Suprapubic skin (tissue), 4 donors: ENCODE measurements at places on chromosomes 2 and 18. TPM values are rescaled to one million over a fixed set of nuclear protein-coding genes. Genes with fewer than 3 reads are reported as not detected.

GRCh38 chr2:45935791-45936622, 284.5 kb downstream of the PRKCE start:
- H3K36me3 ChIP-seq, result no peaks in the 10 kb centered on the region
- peak overlapping the region; percentile 63 for H3K27ac ChIP-seq
- DNase-seq, result peak; percentile 98
- peaks cover 32% of the 10 kb centered on the region for H3K4me1 ChIP-seq
- no peaks in the 10 kb centered on the region for H3K27me3 ChIP-seq

- H3K27me3 ChIP-seq, result no peaks in the 10 kb centered on the region
- no peak overlapping the region for H3K27ac ChIP-seq
- H3K36me3 ChIP-seq, result no peaks in the 10 kb centered on the region
- no peak overlapping the region for H3K4me3 ChIP-seq
Observed at GRCh38 chr2:219985017-219985416, 357.6 kb downstream of the SLC4A3 start.

The SPHKAP gene
- not detected for total RNA-seq

The SLC25A52 gene
- total RNA-seq, result not detected

GRCh38 chr18:25658476-25658875, 306.5 kb upstream of the ZNF521 start:
- no peaks in the 10 kb centered on the region for H3K36me3 ChIP-seq
- no peaks in the 10 kb centered on the region for H3K27me3 ChIP-seq
- H3K4me3 ChIP-seq, result no peak overlapping the region

GRCh38 chr18:58893388-58894099, 28.9 kb downstream of the ZNF532 start:
- H3K4me3 ChIP-seq, result no peak overlapping the region
- no peak overlapping the region for H3K27ac ChIP-seq
- peaks cover 5% of the 10 kb centered on the region for H3K36me3 ChIP-seq

The COL5A2 gene
- 14.1 TPM for total RNA-seq

DNA sequence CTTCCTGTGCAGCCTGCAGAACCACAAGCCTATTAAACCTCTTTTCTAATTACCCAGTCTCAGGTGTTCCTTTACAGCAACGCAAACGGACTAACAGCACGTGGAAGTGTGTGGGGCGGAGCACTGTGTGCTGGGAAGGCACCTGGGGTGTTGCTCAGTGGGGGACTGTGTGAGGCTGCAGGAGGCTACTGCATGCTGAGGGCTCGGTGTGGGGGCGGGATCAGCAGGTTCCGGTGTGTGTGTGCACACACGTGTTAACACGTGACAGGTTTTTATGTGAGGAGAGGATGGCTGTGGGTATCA, 58.9 kb downstream of the ANKMY1 start:
- H3K36me3 ChIP-seq, result peaks cover 25% of the 10 kb centered on the region
- H3K27me3 ChIP-seq, result no peaks in the 10 kb centered on the region
- H3K27ac ChIP-seq, result no peak overlapping the region
- H3K4me1 ChIP-seq, result no peaks in the 10 kb centered on the region

The CCDC141 gene
- 0.08 TPM for total RNA-seq

- H3K4me3 ChIP-seq, result no peak overlapping the region
- H3K27me3 ChIP-seq, result no peaks in the 10 kb centered on the region
- H3K4me1 ChIP-seq, result peaks cover 85% of the 10 kb centered on the region
- DNase-seq, result no peak
- peaks cover 8% of the 10 kb centered on the region for H3K36me3 ChIP-seq
Observed at GRCh38 chr2:20208476-20208859, 16.5 kb downstream of the SDC1 start.

DNA sequence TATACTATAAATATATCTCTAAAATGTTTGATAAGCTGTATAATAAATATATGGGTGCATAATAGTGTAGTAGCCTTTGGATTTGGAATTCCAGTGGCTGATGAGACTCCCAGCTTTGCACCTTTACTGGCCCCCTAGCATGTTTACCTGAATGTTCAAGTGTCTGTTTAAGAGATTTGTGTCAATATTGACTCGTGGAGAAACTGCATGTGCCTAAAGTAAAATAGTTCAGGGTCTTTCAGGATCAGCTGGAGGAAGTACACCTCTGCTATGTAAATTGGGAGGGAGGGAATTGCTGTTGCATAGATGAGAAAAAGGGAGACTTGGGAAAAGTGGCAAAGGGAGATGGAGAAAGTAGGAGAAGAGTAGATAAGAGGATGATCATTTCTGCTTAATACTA, 23.9 kb downstream of the ME2 start:
- H3K4me1 ChIP-seq, result no peaks in the 10 kb centered on the region
- H3K4me3 ChIP-seq, result no peak overlapping the region
- no peaks in the 10 kb centered on the region for H3K27me3 ChIP-seq
- no peak overlapping the region for H3K27ac ChIP-seq

The RPIA gene
- 9.8 TPM for total RNA-seq

The VIT gene
- total RNA-seq, result 9.1 TPM

DNA sequence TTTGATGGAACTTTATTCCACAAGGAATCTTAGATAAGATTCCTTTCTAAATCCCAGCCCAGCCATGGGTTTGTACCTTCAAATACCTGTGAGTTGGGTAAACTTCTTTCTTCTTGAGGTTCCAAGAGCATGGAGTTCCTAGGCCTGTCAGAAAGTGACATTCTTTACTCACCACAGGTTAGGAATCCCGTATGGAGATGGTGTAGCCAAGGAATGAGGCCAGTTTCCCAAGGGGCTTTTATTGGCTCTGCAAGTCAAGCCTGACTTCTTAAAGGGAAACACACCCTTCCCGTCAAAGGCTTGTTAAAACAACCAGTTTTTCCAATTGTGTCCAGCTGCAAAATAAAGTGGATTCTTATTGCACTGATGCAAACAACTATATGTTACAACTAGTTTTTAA, 45.8 kb downstream of the STK17B start:
- H3K27ac ChIP-seq, result no peak overlapping the region
- H3K4me3 ChIP-seq, result no peak overlapping the region
- no peaks in the 10 kb centered on the region for H3K27me3 ChIP-seq
- no peak for DNase-seq

DNA sequence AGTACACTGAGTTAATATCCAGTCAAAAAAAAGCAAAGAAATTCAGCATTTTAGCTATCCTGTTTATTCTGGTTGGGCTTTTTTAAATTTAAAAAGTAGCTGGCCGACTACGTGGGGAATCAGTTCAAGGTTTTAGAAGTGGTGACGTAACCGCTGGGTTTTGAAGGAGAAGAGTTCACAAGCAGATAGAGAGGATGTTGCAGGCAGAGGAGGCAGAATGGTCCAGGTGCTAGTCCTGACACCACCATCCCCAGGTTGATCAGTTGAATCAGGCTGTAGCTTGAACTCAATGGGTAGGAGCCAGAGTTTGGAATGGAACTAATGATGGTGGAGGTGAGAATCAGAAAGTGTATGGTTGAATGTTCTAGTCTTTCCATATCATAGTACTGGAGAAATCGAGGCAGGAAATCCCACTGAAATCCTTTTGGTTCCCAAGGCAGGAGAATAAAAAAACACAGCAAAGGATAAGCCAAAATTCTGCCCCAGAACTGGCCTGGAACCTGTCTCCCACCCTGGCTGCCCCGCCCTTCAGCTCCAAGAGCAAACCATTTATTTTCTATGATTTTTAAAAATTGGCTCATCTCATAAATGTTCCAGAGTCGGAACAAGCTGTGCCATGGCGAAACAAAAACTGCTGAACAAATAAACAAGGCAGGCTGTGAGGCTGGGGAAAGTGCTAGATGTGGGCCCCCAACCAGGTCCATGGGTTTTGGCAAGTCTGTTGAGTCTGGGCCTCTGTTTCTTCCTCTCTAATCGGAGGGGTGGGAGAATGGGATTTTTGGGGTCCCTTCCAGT, 44.0 kb downstream of the SLC4A1AP start:
- H3K4me1 ChIP-seq, result peaks cover 56% of the 10 kb centered on the region
- no peaks in the 10 kb centered on the region for H3K27me3 ChIP-seq
- peak overlapping the region; percentile 90 for H3K27ac ChIP-seq

GRCh38 chr2:45901468-45902032, 250.1 kb downstream of the PRKCE start:
- no peak overlapping the region for H3K27ac ChIP-seq
- no peaks in the 10 kb centered on the region for H3K27me3 ChIP-seq
- no peaks in the 10 kb centered on the region for H3K36me3 ChIP-seq

- H3K4me1 ChIP-seq, result no peaks in the 10 kb centered on the region
- no peak overlapping the region for H3K4me3 ChIP-seq
Observed at GRCh38 chr2:229244975-229245374, 26.1 kb downstream of the PID1 start.

The FIGN gene
- 1.6 TPM for total RNA-seq

The REG3A gene
- not detected for total RNA-seq

DNA sequence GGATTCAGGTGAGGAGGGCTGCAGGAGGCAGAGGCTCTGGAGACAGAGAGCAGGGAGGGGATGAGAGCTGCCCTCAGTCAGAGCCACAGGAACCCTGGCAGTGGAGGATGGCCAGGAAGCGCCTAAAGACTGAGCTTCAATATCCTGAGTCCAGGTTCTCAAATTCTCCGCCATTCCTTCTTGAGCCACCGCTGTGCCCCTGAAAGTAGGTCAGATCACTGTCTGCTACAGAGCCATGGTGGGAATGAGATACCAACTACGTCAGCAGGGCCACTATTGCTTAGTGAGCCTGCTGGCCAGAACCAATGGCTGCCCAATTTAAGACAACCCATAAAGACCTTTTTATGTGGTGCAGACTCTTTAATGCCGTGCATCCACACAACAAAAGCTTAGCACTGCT, 155.5 kb downstream of the CTIF start:
- no peak overlapping the region for H3K27ac ChIP-seq
- H3K4me1 ChIP-seq, result no peaks in the 10 kb centered on the region
- H3K36me3 ChIP-seq, result no peaks in the 10 kb centered on the region
- no peak for DNase-seq
- no peaks in the 10 kb centered on the region for H3K27me3 ChIP-seq

The PROC gene
- total RNA-seq, result not detected

DNA sequence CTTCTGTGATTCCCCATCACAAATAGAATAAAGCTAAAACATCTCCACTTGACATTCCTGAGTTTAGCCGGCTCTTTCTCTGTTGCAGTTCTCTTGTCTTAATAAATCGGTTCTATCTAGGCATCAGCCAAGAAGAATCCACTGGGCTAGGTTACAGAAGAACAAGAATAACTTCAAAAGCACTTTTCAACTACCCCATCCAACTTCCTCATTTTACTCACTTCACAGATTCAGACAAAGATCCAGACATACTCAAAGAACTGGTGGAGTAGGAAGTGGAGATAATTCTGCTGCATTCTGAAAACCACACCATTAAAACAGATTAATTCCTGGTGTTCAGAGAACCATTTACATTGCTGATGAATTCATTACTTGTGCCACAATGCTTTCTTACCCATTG, 9.6 kb upstream of the ALPK2 start:
- H3K4me1 ChIP-seq, result peaks cover 6% of the 10 kb centered on the region
- no peaks in the 10 kb centered on the region for H3K36me3 ChIP-seq
- H3K27me3 ChIP-seq, result no peaks in the 10 kb centered on the region
- DNase-seq, result no peak

DNA sequence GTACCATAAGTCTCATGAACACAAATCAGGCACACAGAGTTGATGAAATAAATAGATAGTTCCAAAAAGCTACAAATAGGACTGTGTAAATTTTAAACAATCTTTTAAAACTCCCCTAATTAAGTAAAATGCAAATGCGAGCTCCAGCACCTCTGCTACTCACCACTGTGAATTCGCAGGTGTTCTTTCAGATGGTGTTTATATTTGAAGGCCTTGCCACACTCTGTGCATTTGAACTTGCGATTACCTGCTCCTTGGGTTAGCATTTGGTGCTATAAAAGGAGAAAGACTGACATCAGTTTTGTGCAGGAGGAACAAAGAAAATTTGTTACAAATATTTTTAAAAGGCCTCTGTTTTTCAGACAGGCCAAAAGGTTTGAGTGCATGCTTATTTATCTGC, 118.9 kb downstream of the ZEB2 start:
- no peak overlapping the region for H3K4me3 ChIP-seq
- H3K27me3 ChIP-seq, result peaks cover 4% of the 10 kb centered on the region
- no peak overlapping the region for H3K27ac ChIP-seq
- H3K36me3 ChIP-seq, result peaks cover 19% of the 10 kb centered on the region
- peaks cover 5% of the 10 kb centered on the region for H3K4me1 ChIP-seq
- no peak for DNase-seq

The RAB27B gene
- total RNA-seq, result 19.8 TPM

The C2orf66 gene
- total RNA-seq, result not detected

DNA sequence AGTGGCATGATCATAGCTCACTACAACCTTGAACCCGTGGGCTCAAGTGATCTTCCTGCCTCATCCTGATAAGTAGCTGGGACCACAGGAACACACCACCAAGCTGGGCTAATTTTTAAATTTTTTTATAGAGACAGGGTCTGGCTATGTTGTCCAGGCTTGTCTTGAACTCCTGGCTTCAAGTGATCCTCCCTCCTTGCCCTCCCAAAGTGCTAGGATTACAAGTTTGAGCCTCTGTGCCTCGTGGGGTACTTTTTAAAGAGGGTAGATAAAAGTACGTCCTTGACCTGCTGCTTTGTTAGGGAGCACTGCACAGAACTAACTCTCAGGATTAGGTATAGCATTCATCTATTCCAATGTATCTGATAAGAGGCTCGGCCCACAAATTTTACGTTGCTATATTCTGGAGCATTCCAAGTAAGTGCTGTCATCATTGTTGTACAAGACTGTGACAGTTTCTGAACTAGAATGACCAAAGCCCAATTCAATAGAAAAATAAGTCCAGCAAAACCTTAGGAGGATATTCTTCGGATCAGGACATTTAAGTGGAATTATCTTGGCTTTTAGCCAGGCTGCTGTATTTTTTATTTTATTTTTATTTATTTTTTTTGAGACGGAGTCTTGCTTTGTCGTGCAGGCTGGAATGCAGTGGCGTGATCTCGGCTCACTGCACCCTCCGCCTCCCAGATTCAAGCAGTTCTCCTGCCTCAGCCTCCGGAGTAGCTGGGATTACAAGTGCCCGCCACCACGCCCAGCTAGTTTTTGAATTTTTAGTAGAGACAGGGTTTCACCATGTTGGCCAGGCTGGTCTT, 4.1 kb downstream of the MTCL1 start:
- peaks cover 6% of the 10 kb centered on the region for H3K27me3 ChIP-seq
- H3K4me3 ChIP-seq, result no peak overlapping the region
- no peak for DNase-seq
- no peak overlapping the region for H3K27ac ChIP-seq
- H3K36me3 ChIP-seq, result no peaks in the 10 kb centered on the region
- H3K4me1 ChIP-seq, result peaks cover 17% of the 10 kb centered on the region

GRCh38 chr2:31770741-31771140, 190.0 kb upstream of the SRD5A2 start:
- no peak overlapping the region for H3K4me3 ChIP-seq
- no peaks in the 10 kb centered on the region for H3K4me1 ChIP-seq
- no peaks in the 10 kb centered on the region for H3K27me3 ChIP-seq
- no peaks in the 10 kb centered on the region for H3K36me3 ChIP-seq
- no peak for DNase-seq

GRCh38 chr2:236840215-236840614, 245.5 kb upstream of the COPS8 start:
- no peaks in the 10 kb centered on the region for H3K4me1 ChIP-seq
- no peak overlapping the region for H3K4me3 ChIP-seq
- no peaks in the 10 kb centered on the region for H3K36me3 ChIP-seq
- no peak overlapping the region for H3K27ac ChIP-seq
- peaks cover 4% of the 10 kb centered on the region for H3K27me3 ChIP-seq

The SCG2 gene
- total RNA-seq, result not detected
